ENCODE measurements at places on chromosomes 16 and 17. TPM values are rescaled to one million over a fixed set of nuclear protein-coding genes. Genes with fewer than 3 reads are reported as not detected.

The HSDL1 gene
- total RNA-seq, result 56.5 TPM

The CA5A gene
- total RNA-seq, result not detected

The TSPAN10 gene
- 6.8 TPM for total RNA-seq

The KRTAP4-3 gene
- total RNA-seq, result not detected

The CCL1 gene
- total RNA-seq, result not detected

- peak; percentile 28 for DNase-seq
Observed at GRCh38 chr16:47018223-47018891, 44.9 kb upstream of the DNAJA2 start.

GRCh38 chr16:73730481-73731090 lies 566.0 kb upstream of the PSMD7 start:
- DNase-seq, result no peak

- DNase-seq, result no peak
Observed at GRCh38 chr16:50587543-50587942, 39.3 kb downstream of the NKD1 start.

GRCh38 chr17:47736501-47737495 lies 3.8 kb downstream of the TBX21 start:
- DNase-seq, result no peak

DNA sequence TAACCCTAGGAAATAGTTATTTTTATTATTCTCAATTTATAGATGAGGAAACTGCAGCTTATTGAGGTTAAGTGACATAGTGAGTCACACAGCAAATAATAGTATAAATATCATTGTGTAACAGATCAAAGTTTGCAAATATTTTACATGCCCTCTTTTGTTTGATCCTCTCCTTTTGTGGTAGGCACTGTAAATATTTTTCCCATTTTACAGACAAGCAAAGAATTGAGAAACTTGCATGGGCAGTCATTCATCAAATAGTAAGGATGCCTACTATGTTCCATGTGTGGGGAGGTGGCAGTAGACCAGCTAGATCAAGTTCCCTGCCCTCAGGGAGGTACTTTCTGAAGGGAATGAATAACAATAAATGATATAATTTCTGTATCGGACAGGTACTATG lies 173.0 kb downstream of the PHKB start:
- DNase-seq, result no peak

- DNase-seq, result no peak
Observed at GRCh38 chr17:74185571-74186185, 17.8 kb upstream of the RPL38 start.

GRCh38 chr17:78342449-78343186 lies 17.3 kb downstream of the SOCS3 start:
- peak; percentile 94 for DNase-seq

- DNase-seq, result peak; percentile 20
Observed at GRCh38 chr16:4693956-4694641, 737 bp downstream of the NUDT16L1 start.

DNA sequence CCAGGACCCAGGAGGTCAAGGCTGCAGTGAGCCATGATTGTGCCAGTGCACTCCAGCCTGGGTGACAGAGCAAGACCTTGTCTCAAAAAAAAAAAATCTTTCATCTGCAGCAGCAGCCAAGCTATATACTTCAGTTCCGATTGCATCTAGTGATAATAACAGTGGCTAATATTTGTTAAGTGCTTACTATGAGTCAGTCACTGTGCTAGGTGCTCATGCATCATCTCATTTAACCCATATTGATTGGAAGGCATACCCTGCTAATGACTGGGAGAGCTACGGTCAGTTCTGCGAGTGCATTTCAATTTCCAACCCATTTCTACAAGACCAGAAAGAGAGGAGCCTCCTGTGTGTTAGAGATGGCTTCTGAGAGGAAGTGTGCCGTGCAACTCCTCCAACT lies 7.7 kb upstream of the TUBG2 start:
- no peak for DNase-seq

- DNase-seq, result no peak
Observed at GRCh38 chr16:19812986-19813385, 71.7 kb downstream of the GPRC5B start.

DNA sequence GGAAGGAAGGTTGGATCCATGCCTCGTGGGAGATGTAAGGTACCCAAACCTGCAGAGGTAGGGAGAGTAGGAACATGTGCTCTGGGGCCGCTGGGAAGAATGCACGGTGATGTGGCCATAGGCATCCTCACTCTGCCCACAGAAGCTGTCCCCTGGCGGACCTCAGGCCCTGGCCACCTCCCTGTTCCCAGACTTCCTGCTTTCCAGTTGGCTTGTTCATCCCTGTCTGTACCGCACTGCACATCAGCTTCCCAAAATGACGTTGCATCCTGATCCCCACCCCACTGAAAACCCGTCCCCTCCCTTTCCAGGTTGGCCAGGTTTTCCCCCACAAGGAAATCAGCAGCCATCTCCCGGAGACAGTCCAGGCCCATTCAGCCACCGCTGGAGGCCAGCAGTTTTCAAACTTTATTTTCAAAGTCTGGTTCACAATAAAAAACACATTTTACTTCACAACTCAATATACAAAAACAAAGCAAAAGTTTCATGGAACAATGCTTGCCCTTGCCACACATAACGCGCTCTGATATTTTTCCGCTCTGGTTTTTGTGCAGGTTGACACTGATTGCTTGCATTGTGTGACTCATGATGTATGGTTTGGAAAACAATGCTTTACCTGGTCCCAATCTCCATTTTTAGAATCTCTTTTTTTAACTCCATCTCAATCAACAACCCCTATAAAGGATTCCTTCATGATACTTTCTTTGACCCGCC lies 143.0 kb downstream of the GAS7 start:
- no peak for DNase-seq

GRCh38 chr16:69660166-69660565 lies 66.2 kb downstream of the NQO1 start:
- no peak for DNase-seq

GRCh38 chr16:55734665-55735064 lies 78.9 kb downstream of the SLC6A2 start:
- no peak for DNase-seq

- peak; percentile 61 for DNase-seq
Observed at GRCh38 chr17:77738751-77739531, 219.6 kb upstream of the TNRC6C start.

- no peak for DNase-seq
Observed at GRCh38 chr17:81386646-81387099, 8.6 kb upstream of the BAHCC1 start.

GRCh38 chr17:47731396-47731795 lies 1.6 kb upstream of the TBX21 start:
- no peak for DNase-seq

DNA sequence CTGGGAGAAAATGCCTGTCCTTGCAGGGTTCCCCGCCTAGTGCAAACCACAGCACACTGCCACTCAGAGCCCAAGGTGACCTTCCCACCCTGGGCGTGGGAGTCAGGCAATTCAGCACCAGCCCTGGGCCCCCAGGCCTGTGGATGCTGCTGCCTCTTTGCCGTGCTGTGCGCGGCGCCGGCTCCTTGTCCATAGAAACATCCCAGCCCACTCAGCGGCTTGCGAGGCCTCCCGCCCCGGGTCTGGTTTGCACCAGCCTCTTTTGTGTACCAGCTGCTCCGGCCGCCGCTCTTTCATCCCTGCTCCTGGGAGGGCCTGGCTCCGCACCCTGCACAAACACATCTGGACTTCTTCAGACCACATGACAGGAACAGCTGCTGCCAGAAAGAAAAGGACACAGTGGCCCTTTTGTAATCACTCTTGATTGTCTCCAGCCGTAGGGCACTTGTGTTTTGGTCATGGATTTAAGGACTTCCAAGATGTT lies 75.4 kb upstream of the SDK2 start:
- DNase-seq, result no peak

DNA sequence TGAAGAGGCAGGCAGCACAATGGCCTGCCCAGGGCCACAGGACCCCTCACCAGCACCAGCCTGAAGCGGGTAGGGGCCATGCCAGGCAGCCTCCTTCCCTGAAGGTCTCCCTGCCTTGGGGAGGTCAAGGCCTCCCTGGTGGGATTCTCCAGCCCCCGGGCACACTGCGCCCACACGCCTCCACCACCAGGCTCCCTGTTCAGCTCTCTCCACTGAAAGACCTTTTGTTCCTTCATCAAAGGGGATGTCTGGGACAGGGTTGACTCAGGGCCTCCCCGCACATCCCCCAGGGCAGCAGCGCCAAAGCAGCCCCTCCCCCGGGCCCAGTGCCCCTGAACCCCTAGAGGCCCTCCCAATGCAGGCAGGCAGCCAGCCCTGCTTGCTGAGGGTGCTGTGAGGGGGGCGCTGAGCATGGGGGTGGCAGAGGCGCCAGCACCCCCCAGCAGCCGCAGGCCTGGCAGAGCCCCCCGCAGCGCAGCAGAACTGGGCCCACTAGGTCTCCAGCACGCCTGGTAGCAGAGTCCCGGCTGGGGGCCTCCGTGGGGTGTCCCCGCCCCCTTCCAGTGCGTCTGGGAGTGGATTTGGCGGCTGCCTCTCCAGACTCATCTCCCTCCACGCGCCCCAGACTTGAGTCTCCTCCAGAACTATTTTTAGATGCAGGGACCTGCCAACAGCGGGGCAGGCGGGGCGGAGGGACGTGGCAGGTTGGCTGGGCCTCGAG lies 13.1 kb downstream of the BCAR1 start:
- DNase-seq, result peak; percentile 86

Measured in A172 (cell line).